ENCODE measurements at places on chromosomes 1 and 21.

- DNase-seq: no peak
Observed at GRCh38 chr1:103997631-103998030, 247.9 kb downstream of the AMY1C start.

- no peak for DNase-seq
Observed at GRCh38 chr1:145999321-146000024, 3.1 kb upstream of the TXNIP start.

DNA sequence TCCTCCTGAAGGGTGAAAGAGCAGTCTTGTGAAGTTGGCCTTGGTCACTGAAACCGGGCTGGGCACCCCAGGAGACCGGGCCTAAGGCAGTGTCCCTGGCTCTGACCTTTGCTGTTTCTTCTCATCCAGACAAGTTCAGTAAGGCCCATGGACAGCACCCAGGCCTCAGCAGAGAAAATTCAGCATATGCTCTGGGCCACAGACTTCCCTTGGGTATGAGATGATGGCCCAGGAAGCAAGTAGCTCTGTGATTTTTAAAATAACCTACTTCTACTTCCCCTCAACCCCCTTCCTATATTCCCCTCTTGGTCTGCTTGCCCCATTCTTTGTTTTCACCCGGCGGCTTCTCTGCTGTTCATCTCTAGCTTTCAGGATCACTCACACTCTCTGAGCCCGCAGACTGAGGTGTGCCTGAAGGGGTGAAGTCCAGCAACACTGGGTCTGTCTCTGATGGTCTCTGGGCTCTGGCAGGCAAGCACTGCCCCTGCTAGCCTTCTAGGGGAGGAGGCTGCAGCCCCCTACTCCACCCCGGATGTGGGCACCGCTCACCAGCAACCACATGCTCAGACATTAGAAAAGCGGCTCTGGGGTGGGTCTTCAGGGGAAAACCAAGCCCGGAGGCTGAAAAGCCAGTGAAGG is 2.9 kb upstream of the GPR25 start:
- DNase-seq: no peak

- no peak for DNase-seq
Observed at GRCh38 chr1:43062527-43063095, 103.9 kb upstream of the SLC2A1 start.

GRCh38 chr1:28835237-28835650 is 23.3 kb downstream of the OPRD1 start:
- DNase-seq: peak; percentile 88

- DNase-seq: no peak
Observed at GRCh38 chr1:220409771-220410595, 118.0 kb upstream of the MARK1 start.

GRCh38 chr1:156409439-156409838 is 40.4 kb downstream of the RHBG start:
- no peak for DNase-seq

DNA sequence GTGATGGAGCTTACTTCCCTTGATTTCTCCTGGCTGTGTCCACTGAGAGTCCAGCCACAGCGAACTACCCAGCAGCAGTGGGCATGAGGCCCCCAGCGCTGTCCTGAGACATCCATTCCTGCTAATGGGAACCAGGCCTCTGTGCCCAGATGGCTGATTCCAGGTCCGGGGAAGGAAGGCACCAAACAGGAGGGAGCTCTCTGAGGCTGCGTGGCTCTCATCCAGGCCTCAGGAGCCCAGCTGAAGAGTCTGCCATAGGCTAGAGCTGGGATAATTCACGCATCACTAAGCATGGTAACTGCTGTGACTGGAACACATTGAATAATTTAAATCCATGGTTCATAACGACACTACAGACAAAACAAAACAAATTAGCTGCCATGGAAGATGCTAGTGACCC is 24.7 kb upstream of the LRRC47 start:
- DNase-seq: no peak

DNA sequence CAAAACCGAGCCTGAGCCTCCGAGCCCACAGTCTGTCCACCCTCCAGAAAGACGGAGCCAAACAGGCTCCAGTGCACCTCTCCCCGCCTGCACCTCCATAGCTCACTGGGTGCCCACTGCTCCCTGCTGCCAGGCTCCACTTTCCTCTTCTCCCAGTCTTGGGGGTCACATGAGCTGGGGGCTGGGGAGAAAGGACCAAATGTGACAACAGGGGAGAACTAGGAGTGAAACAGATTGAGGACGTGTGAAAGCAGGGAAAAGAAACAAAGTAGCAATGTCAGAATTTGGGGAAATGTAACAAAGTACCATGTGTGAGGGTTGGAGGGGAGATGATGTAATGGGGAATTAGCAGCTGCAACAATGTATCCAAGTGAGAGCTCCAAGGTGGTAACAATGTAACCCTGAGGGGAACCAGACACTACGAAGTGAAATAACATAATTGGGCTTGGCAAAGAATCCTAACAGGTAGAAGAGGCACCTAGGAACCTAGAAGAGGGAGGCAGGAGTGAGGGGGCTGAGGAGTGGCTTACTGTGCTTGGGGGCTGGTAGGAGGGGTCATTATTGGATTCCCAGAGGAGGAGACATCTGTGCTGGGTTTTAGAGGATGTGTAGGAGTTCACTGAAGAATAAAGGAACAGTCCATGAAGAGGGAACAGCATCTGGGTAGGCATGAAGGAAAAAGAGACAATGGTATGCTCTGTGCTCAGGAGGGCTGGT is 12.5 kb downstream of the SDC3 start:
- no peak for DNase-seq

DNA sequence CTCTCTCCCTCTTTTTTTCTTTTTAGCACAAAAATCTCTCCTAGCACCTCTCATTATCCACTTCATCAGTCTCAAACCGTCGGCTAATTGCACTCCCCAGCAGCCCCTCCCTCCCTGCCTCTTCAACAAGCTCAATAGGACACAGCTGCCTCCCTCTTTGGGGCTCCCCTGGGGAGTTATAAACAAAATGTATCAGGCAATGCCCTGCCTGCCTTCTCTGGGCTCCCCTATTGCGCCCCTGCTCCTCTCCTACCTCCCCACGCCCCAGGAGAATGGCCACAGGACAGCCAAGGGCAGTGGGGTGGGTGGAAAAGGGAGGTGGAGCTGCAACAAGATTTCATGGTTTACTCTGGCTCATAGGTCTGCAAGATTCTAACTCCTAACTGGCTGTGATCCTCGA is 147.1 kb upstream of the GRIK3 start:
- peak; percentile 65 for DNase-seq

- no peak for DNase-seq
Observed at GRCh38 chr1:117566556-117566955, 39.3 kb upstream of the TENT5C start.

GRCh38 chr1:209805875-209806760 is at the start of gene IRF6:
TSS of gene IRF6 (minus strand) at chr1:209806142. CDS start at chr1:209801413, 4,729 bp downstream.
- DNase-seq: no peak

GRCh38 chr1:239952348-239953308 is 139.1 kb upstream of the FMN2 start:
- no peak for DNase-seq

GRCh38 chr1:204438628-204439027 is 27.0 kb upstream of the PPP1R15B start:
- DNase-seq: no peak

DNA sequence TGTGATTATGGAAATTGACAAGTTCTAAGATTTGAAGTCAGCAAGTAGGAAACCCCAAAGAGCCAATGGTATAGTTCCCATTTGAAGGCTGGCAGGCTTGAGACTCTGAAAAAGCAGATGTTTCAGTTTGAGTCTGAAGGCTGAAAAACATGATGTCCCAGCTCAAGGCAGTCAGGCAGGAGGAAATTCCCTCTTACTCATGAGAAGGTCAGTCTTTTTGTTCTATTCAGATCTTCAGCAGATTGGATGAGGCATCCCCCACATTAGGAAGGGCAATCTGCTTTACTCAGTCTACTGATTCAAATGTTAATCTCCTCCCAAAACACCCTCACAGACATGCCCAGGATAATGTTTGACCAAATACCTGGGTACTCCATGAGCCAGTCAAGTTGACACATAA is 372.5 kb upstream of the ST6GALNAC5 start:
- no peak for DNase-seq

DNA sequence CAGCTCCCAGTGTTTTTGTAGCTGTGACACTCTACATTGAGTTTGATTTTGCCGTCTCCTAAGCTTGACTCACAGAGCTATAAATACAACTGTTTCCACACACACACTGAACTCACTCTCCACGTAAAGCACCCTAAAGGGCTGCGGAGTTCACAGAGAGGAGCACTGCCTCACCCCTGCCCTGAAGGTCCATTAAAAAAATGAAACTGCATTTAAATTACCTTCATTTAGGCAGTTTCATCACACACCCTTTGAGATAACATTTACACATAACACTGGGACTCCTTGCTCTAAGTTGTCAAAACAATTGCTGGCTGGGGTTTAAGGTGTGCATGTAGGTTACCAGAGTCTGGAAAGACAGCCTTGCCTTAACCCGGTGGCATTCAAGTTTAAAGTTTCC is 137.1 kb upstream of the MAGI3 start:
- no peak for DNase-seq

GRCh38 chr1:165857046-165857801 is 29.8 kb downstream of the UCK2 start:
- no peak for DNase-seq

DNA sequence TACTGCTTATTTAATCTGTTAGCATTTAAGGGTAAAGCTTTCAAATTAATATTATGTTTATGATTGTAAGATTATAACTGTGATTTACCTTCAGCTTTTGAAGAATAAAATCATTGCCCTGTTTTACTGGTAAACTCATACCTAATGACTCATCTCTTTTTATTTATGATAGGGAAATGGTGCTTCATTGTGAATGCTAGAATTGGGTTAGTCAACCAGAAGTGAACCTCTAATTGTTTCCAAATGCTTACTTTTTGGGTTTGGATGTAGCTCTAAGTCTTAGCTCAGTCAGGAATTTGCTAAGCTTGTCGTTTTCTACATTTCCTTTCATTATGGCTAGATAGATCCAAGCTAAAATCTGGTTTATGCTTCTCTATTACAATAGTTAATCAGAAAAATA is 59.4 kb downstream of the SLC30A7 start:
- DNase-seq: no peak

- no peak for DNase-seq
Observed at GRCh38 chr1:143699115-143699514, 272.7 kb downstream of the FAM72C start.

DNA sequence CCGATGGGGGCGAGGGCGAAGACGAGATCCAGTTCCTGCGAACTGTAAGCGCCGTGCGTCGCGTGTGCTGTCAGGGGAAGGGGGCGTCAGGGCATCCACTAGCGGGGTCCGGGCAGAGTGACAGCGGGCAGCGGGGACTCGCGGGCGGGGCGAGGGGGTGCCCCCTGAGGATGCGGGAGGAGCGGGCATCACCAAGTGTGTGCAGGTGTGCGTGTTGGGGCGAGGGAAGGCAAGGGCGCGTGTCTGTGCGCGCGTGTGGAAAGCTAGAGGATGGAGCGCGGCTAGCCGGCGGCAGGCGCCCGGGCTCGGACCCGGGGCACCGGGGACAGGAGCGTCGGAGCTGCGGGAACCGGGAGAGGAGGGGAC is 525 bp downstream of the RYR2 start:
- DNase-seq: no peak

DNA sequence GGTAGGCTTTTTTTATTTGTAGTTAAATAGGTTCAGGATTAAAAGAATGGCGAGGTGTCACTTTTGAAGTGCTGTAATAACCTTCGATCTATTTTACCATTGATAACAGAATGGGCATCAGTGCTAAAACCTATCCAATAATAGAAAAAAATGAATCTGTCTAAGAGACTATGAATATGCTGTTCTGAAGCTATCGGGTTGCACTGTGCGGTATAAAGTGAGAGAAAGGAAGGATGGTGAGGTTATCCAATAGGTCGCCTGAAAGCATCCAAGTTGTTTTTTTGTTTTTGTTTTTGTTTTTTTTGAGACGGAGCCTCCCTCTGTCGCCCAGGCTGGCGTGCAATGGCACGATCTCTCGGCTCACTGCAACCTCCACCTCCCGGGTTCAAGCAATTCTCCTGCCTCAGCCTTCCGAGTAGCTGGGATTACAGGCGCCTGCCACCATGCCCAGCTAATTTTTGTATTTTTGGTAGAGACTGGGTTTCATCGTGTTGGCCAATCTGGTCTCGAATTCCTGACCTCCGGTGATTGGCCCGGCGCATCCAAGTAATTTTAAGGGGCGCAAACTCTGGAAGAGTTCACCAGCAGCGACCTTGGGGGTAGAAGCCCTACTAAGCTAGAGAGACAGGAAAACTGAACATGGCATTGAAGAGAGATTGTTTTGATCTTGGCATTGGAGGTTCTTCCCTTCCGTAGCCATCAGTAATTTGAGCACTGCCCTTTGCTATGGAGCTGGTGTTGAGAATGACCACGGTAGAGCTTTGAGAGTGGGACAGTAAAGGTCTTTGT is 8.7 kb upstream of the MDM4 start:
- DNase-seq: peak; percentile 93

DNA sequence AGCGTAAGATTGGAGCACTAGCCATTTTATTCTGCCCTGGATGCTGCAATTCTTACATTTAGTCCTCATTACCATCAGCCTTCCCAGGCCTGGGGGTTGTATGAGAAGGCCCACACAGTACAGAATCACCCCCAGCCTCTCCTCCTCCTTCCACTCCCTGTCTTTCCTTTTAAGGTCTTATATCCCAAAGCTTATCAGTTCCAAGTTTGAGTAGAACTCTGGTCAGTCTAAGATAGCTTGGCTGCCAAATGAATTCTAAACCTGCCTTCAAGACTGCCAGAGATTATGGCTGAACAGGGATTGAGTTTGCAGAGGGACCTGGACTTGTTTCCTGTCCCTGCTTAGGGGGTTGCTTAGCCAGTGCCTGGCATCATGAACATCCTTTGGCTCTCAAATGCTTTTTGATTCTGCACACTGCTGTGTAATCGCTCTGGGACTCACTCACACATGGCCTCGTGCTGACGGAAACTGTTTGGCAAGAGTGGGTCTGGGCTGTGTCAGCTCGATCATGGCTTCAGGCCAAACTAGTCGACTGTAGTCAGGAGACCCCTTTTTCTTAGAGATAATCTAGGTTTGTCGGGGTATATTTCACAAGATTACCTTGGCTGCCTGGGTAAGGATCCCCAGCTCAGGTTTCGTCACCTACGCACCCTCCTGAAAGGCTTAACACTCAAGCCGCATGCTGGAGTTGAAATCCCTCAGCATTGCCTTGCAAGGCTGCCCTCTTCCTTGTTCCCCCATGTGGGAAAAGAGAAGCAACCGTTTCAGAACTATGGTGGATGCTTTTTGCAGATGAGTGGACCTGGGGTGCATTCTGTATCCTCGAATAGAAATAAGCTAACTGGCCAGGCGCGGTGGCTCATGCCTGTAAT is 252.6 kb downstream of the NFIA start:
- DNase-seq: no peak

GRCh38 chr1:226590614-226591013 is 42.0 kb downstream of the STUM start:
- no peak for DNase-seq

DNA sequence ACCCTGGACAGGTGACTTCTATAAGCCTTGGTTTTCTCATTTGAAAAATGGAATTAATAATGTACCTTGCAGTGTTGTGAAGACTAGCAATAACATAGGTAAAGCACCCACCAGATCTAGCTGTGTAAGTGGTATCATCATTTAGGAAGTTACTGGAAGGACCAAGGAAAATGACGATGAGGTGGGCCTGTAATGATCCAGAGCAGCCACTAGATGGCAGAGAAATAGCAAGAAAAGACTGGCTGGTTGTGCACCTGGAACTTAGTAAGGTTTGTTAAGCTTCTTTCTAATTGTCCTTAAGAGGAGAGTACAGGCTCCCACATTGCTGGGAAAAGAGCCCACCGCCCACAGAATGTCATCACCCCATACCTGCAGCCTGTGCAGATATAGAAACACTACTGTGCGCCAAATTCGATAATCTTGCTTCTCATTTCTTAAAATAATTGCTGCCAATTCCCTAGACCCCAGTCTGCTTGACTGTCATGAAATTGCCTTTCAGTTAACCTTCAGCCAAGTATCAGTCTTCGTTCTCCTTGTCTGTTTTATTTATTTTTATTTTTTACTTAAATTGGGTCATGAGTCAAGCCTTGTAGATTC is 37.2 kb downstream of the WNT4 start:
- peak; percentile 3 for DNase-seq
